CD4-positive, alpha-beta T cell treated with Interleukin-17A for 4 hours (primary cell): ENCODE measurements at places on chromosomes 3 and 15.

GRCh38 chr15:57213862-57214261, 162.4 kb upstream of the CGNL1 start:
- DNase-seq: no peak

DNA sequence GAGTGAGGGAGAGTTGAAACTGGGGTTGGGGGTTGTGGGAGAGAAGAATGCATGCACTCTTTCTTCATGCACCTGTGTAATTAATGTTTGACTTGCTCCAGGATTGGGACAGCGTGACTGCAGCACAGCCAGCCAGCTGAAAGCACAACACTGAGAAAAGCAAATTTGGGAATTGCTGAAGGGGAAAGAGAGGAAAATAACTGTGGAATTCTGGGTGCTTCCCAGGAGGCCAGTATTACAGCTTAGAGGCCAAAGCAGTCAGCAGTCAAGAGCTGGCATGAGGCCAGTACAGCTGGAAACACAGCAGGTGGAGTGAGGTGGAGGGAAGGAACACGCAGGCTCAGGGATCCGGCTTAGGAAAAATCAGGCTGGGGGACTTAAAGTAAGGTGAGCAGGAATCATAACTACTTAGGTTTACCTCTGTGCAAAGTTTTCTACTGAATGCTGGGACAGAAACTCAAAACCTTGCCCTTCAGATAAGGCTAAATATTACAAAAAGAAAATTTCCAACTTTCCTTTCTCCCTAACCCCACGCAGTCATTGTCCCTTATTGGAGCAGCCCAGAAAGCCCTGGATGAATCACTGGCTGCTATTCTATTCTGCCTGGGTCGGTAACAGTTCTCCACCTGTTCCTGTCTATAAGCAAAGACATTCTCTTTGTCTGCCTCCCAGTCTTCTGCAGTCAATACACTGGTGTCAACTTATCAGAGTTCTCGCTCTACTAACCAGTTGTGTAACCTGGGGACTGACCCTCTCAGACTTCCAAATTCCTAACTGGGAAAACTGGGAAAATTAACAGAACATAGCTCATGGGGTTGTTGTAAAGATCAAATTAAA, 167.2 kb downstream of the MAGI1 start:
- DNase-seq: no peak

- no peak for DNase-seq
Observed at GRCh38 chr3:132867956-132868355, 145.7 kb upstream of the NPHP3 start.

- no peak for DNase-seq
Observed at GRCh38 chr3:135528413-135529015, 437.0 kb upstream of the PPP2R3A start.

DNA sequence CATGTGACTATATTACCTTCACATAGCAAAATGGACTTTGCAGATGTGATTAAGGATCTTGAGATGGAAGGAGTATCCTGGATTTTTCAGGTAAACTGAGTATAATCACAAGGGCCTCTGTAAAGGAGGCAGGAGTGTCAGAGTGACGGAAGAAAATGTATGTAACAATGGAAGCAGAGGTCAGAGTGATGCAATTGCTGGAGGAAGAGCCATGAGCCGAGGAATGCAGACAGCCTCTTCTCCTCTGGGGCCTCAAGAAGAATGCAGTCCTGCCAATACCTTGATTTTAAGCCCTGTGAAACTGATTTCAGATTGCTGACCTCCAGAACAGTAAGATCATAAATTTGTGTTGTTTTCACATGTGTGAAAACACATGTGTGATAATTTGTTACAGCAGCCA, 15.1 kb downstream of the HEMK1 start:
- no peak for DNase-seq

DNA sequence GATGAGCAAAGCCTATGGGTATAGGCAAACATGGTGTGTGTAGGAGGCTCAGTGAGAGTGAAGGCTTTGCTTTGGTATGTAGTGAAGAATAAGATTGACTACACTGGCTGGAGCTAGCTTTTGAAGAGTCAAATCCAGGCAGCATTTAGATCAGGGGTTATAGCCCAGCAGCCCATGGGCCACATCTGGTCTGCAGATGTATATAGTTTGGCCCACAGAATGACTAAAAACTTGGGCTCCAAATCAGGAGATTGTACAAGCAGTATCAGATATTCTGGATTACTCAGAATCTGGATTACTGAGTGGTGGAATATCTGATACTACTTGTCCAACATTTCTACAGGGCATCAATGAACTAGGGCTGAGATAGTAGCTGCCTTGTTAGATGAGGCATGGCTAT, 92.9 kb upstream of the FGF7 start:
- no peak for DNase-seq

DNA sequence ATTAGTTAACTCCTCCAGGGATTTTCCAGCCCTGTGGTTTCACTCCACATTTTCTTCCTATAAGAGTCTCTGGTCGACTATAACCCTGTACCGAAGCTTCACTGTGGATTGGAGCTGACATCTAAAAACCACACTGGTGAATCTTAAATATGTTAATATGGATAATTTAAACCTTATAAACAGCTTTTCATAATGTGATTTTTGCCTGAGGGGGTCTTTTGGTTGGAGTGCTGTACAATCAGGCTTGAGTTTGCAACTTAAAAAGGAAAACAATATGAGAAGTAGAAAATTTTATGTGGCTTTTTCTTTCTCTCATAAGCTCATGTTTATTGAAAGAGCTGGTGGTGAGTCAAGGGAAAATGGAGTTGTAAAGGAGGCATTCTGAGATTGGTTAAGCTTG, 313.7 kb downstream of the VPS13C start:
- DNase-seq: no peak

GRCh38 chr3:58608648-58609047, 31.5 kb upstream of the FAM107A start:
- no peak for DNase-seq

GRCh38 chr3:102207151-102207571, 227.7 kb upstream of the ZPLD1 start:
- no peak for DNase-seq

GRCh38 chr3:44762690-44763089, 1.1 kb downstream of the KIF15 start:
- DNase-seq: no peak

GRCh38 chr15:73069109-73069508, 16.8 kb downstream of the NEO1 start:
- no peak for DNase-seq

DNA sequence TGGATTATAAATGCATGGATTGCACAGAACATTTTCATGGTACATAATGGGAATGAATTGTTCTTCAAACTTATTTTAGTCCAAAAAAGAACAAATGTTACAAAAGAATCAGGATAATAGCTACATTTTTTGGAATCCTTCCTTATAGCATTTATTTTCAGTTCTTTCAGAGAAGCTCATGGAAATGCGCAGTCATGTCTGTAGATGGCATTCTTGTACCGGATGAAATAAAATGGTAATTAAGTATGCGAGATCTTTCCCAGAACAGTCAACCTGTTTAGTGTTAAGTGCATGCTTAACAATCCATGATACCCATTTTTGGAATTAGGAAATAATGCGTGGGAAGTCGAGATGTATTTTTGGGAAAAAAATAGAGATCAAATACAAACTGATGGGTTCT, 38.2 kb upstream of the GOLGA8B start:
- DNase-seq: no peak

GRCh38 chr15:98228846-98229245, 268.3 kb downstream of the ARRDC4 start:
- no peak for DNase-seq

- no peak for DNase-seq
Observed at GRCh38 chr3:9945358-9945757, 6.8 kb downstream of the PRRT3 start.

DNA sequence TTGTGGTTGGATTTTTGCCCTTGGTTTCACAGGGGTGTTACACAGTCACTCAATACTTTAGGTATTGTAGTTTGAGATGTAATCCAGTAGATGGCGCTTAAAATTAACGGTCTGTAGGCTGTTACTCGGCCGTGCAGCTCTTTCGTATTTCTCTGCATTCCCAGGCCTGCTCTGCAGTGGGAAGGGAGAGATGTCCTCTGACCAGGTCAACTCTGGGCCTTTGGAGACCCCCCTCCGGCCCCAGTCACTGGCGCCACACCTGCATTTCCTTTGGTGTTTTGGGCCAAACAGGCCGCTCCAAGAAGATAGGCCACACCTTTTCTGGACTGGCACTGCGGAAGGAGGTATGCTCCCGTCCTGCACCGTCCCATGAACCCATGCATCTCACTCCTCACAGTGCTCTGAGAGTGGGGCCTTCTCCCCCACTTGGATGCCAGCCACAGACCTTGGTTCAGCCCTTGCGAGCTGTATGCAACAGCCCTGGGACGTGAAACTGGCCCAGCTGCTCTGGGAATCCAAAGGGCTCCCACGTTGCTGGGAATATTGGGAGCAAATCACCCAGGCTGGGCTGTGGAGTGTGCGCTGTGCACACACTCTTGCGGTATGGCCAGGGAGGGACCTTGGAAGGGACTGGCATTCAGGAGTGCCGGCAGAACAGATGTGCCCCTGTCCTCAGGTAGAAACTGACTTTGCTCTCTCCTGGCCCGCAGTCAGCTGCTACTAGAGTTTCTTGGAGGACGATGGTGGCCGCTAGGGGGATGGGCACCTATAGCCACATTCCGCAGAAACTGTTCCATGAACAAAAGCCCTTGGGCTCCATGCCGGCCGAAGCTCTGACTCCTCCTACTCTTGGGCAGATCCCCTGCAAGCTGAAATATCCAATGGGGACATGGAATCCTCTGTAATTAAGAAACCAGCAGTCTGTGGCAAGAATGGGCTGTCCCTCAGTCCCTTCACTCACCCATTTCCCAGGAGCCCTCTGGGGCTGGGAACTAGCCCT, 410.5 kb upstream of the CADM2 start:
- DNase-seq: no peak

- no peak for DNase-seq
Observed at GRCh38 chr3:10729439-10729838, 86.6 kb upstream of the SLC6A11 start.

DNA sequence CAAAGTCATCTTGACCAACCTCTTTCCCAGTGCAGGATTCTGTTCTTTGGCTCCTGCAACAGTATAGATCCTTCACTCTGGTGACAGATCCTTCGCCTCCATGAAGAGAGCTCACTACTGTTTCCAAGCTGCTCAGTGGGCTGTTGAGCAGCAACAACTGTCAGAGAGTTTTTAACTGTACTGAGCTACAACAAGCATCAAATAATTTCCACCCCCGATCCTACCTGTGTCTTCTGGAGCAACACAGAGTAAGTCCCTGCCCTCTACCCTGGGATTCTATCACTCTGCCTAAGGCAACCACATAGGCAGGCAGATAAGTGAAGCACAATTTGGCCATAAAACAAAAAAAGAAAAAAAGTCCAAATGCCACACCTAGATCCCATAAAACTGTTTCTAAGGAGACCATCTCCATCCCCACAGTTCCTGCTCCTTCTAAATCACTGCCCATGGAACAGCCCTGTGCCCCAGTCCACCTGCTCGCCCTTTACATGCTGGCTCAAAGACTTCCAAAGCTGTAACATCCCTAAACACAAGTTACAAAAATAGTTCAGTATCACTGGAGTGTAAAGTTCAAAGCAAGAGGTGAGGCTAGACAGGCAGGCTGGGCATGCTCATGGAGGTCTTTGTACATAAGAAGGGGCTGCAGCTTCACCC, 37.8 kb upstream of the ANPEP start:
- DNase-seq: no peak

DNA sequence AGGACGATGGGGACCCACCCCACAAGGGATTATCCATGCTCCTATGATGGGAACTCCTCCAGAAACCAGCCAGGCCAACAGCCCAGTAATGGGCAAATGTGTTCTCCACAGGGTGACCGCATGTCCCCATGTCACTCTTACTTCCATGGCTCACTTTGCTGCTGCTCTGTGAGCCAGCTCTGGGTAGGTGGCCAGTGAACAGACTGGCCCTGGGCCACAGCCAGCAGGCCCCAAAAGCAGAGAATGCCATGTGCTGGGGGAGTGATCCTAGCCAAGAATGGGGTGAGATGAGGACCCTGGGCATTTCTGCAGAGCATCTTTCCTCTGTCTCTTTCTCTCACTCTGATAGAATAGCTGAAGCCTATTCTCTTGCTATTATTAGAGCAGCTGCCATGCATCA, 391.4 kb downstream of the LRTM1 start:
- no peak for DNase-seq

GRCh38 chr3:162973428-162973917, 1476.9 kb downstream of the OTOL1 start:
- DNase-seq: no peak

DNA sequence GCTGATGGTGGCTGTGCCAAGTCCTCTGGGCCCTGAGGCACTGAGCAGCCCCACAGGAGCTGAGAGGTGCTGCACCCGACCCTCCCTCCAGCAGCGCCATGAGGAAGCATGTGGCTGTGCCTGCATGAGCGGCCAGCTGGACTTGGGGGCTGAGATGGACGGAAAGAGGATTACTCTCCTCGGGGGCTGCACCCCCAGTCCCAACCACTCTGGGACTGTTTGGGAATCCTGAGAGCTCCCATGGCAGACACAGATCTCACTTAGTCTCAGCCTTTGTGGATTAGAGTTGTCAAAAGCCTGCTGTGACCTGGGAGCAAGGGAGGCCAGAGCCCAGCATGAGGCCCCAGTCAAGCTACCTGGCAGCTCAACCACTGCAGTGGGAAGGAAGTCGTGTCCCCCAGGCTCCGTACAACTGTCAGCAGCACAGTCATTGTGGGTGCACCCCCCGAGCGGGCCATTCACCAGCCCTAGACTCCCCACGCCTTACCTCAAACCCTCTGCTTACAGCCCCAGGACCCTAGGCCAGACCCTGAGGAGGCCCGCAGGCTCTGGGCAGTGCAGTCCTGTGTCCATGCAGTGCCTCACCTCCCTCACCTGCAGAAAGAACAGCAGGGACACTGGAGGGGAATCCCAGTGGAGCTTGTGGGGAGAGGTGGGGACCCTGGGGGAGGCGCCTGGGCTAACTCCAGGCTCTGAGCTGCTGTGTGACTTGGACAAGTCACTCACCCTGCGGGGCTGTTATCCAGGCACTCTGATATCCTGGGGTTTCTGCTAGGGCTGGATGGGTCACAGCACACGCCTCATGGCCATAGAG, 17.1 kb downstream of the PRR23E start:
- no peak for DNase-seq

DNA sequence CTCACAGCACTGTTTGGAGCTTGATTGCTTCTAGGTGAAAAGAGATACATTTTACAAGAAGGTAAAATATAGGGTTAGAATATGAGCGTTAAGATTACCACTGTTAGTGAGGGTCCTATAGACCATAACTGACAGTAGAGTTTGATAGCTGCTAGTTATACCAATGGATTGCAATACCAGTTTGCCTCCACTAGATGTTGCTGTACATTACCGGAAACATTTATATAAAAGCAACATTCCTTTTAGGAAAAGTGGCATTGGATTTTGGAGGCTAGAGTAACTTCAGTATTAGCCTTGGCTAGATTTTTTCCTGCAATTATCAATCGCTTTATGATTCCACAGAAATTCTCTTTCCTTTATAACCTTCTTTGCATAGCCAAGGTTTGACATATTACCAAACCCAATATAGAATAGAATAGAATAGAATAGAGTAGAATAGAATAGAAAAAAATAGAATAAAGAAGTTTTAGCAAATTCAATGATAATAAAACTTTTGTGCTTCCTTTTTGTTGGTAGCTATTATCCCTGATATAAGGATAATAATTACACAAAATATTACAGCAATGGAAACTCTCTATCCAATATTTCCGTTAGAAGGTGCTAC, 1093.6 kb upstream of the ALCAM start:
- no peak for DNase-seq

- DNase-seq: no peak
Observed at GRCh38 chr3:167901138-167901537, 165.6 kb downstream of the SERPINI1 start.
